ENCODE measurements at places on chromosomes 11 and 22.
A peak's percentile ranks its signal among the peaks of the same experiment; 100 is the strongest.

- DNase-seq = no peak
Measured at GRCh38 chr11:67344264-67344663, 9.1 kb downstream of the POLD4 start.

- DNase-seq = no peak
Measured at GRCh38 chr11:8719721-8720120, 37.1 kb downstream of the RPL27A start.

DNA sequence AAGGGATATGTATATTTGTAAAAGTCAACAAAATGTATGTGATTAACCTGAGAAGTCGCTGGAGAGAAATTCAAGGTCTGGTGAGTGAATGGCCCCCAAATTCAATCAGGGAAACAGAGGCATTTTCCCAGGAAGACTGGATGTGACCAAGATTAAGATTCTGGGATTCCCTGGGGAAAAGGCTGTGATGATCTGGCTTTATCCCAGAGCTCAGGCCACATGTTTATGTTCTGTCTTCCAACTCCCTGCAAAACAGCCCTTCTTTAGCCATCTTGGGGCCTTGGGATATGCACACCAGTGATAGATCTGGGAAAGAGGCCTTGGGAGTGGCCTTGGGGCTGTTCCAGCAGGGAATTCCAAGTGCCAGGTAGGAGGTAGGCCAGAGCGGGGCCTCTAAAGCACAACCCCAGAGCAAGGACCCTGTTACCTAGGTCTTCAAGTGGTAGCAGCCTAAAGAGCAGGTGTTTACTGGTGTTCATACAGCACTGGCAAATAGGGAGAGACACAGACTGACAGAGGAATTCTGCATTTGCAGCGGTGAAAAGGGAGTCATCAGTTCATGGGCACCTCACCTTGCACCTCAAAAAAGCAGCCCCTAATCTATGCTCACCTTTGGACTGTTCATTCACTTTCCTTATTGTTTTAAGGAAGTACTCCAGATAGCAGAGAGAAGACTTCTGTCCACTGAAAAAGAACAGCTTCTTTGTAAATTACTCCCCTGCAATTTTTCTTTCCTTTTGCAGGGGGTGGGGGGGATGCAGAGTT lies 312.4 kb downstream of the BUD13 start:
- no peak for DNase-seq

GRCh38 chr11:2363577-2364370 lies 13.3 kb upstream of the CD81 start:
- no peak for DNase-seq

GRCh38 chr11:76023236-76024068 lies 182.8 kb downstream of the WNT11 start:
- no peak for DNase-seq

GRCh38 chr11:124119103-124119502 lies 3.9 kb downstream of the VWA5A start:
- DNase-seq = no peak

GRCh38 chr11:26930518-26931247 lies 63.2 kb upstream of the FIBIN start:
- DNase-seq = no peak

- no peak for DNase-seq
Measured at GRCh38 chr11:34345991-34346480, 11.8 kb downstream of the ABTB2 start.

DNA sequence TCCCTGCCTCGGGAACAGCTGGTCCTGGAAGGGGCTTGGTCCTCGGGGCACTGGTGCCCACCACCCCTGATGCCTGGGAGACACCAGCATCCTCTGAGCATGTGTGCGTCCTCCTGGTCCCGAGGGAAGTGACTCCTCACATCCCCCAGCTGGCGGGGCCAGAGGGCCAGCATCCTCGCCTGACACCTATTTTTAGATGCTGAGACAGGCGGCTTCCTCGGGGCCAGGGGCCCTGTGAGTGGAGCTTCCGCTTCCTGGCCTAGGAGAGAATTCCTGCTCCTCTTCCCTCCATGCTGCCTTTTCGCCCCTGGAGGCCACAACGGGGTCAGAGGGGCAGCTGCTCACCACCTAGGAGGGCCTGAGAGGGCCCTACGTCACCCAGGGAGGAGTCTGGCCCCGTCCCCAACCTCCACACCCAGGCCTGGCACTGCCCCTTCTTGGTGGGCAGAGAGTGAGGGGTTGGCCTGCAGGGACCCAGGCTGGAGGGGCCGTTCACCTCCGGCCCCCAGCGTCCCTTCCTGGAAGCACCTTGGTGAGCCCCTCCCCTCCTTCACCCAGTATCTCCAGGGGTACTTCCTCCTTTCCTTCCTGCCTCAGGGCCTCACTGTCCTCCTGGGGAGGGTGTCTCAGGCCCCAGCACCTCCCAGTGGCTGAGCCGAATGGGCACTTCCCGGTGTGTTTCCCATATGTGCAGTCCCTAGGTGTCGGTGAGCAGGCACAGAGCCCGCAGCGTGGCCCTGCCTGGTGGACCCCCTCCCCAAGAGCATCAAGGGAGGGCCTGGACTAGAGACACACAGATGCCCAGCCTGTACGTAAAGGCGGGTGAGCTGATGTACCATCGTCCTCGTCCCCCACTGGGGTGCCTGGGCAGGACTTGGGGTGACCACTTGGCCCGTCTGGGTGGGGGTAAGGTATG lies 6.1 kb downstream of the CD81 start:
- DNase-seq = peak; percentile 27

DNA sequence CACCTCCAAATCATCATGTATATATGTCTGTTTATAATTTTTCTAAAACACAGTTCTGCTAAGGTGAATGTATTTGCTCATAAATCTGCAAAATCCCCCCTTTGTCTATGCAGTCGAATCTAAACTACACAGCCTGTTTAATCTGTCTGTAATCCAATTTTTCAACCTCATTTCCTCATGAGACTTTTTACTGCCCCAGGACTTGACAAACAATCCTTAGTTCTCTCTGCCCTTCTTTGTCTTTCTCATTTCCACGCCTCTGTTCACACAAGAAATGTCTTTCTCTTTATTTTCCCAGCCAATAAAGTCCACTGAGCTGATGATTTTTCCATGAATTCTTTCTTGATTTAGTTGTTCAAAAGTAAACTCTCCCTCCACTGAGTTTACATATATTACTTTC lies 1154.3 kb downstream of the FAM181B start:
- DNase-seq = no peak

- no peak for DNase-seq
Measured at GRCh38 chr11:101498891-101499290, 84.9 kb downstream of the TRPC6 start.

- DNase-seq = no peak
Measured at GRCh38 chr11:21976210-21976609, 216.7 kb upstream of the ANO5 start.

DNA sequence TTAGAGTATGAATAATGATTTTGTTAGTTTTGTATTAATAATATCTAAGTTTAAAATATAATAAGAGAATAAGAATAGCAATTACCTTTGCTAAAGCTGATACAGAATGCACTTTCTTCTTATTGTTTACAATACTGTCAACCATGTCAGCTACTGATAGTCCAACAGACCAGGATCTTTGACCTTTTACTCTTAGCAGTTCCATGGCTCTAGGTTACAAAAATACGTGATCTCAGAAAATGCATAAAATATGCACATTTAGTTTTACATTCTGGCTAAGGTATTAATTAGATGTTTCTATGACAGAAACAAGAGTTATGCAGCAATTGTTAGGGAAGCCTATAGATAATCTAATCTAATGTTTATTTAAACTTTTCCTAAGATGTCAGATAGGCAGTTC lies 7.5 kb upstream of the TSG101 start:
- no peak for DNase-seq

DNA sequence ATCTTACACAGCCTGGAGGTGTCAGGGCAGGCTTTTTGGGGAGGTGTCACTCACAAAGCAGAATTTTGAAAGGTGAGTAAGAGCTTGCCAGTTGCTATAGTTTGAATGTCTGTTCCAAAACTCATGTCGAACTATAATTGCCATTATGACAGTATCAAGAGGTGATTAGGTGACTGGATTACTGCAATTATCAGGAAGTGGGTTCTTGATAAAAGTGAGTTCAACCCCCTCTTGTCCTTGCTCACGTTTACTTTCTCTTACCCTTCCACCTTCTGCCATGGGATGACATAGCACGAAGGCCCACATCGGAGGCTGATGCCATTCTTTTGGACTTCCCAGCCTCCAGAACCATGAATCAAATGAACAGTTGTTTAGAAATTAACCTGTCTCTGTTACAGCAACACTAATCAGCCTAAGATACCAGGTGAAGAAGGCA lies 4.7 kb upstream of the C11orf86 start:
- DNase-seq = no peak

DNA sequence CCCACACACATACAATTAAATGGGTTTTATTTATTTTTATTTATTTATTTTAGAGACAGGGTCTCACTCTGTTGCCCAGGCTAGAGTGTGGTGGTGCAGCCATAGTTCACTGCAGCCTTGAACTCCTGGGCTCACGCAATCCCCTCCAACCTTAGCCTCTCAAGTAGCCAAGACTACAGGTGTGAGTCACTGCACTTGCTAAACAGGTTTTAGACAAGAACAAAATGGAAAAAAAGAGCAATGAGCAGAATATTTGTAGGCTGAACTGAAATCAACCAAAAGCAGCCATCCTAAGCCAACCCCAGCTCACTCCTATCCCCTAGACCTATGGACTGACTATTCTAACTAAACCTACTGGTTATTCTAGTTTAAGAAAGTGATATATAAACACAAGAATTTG lies 37.8 kb downstream of the MRE11 start:
- DNase-seq = peak; percentile 44

DNA sequence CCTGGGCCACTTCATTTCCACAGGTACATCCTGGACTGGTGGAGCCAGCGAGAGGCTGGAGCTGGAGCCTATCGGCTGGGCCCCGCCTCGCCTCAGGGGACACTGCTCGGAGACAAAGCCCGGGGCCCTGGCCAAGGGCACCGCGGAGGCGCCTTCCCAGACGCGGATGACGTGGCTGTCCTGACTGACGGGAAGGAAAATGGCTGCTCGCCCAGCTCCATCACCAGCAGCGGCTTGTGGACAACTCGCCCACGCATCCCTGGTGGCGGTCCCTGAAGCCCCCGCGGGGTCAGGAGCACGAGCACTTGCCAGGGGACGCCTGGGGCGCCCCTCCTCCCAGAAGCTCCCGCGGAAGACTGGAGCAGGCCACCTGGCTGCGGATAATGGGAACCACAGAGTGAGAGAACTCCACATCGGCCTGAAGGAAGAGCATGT lies 49.6 kb downstream of the CECR2 start:
- no peak for DNase-seq

DNA sequence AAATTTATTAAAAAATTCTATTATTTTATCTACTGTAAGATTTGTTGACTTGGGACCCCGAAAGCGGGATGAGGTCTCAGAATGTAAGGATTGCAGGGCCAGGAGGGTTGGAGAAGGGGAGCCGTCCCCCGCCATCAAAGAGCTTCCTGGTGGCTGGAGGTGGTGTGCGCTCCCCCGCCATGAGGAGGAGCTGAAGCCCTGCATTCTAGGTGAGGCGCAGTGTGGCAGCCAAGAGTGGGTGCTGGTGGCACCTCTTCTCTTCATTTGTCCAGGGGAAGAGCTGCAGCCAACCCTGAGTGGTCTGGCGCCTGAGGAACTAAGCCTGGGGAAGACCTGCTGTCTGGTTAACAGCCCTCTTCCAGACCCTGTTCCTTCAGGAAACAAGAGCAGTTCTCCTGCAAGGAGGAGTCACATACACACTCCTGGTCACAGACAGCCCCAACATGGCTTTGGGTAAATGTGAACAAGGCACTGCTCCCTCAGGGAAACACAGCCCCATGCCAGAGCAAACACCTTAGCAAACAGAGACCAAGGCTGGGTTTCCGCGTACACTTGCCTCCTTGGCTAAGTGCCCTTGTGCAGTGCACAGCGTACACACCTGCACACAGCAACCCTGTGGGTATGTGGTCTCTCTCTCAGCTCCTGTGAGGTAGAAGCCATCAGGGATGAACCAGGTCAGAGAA lies 17.3 kb downstream of the RTN4RL2 start:
- DNase-seq = no peak

DNA sequence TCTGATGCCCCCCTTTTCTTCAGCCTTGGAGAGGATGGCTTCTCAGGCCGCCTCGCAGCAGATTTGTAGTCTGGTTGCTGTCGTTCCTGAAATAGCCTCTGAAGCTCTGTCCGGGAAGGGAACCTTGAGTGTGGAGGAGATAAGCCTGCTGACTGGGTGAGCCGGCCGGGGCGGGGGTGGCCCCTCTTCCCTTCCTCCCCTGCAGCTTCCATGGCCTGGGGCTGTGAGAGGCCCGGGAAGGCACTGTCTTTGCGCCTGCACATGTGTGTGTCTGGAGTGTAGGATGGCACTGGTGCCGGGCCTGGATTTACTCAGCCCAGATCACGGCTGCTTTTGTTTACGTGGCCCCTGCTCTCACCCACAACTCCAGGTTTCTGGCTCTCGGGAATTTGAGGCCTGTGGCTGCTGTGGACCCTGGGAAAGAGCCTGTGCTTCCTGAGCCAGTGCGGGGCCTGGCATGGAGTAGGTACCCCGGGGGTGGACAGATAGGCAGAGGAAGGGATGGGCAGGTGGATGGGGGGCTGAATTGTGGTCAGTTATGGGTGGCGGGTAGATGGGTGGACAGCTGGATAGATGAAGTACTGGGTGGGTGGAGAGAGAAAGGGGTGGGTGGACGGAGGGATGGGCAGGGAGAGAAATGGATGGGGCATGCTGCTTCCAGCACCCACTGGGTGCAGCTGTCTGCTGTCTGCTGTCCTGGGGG lies 16.6 kb downstream of the KCNQ1 start:
- no peak for DNase-seq

GRCh38 chr11:32448232-32448631 lies 12.9 kb upstream of the WT1 start:
- no peak for DNase-seq

- peak; percentile 2 for DNase-seq
Measured at GRCh38 chr11:61910187-61911127, 6.9 kb downstream of the RAB3IL1 start.

GRCh38 chr11:110303414-110303826 lies 7.0 kb upstream of the RDX start:
- no peak for DNase-seq

DNA sequence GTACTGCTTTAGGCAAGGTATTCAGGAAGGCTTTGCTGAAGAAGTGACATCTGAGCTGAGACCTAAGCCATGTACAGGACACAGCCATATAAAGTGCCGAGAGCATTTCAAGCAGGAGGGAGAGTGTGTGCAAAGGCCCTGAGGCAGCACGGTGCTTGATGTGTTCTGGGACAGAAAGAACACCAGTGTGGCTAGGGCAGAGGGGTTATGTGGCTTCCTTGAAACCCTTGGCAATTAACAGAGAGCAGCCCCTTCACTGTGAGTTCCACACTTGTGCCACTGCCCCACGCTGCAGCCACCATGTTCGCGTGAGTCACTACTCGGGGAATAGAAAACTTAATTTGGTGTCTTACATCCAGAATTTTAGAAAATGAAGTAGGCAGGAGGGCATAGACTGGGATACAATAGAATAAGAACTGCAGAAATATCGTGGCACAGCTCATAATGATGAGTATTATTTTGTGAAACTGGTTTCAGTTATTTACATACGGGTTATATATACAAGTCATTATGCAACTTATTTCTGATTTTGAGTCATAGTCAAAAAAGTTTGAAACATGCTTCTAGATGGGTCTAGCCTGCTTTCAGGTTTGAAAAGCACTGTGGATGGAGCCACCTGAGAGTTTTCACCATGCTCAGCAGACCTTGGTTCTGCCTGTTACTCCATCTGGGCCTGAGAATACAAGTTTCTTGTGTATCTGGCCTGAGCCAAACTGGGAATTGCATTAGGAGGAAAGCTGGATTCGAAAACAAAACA lies 11.8 kb downstream of the IL10RA start:
- no peak for DNase-seq

GRCh38 chr11:44095506-44096359 lies at the start of gene EXT2:
TSS of gene EXT2 (plus strand) at chr11:44095678. CDS start at chr11:44107713, 12,035 bp downstream.
- peak; percentile 87 for DNase-seq

GRCh38 chr11:62061356-62062222 lies 62.2 kb upstream of the INCENP start:
- peak; percentile 16 for DNase-seq
